Tibial nerve (tissue), 4 donors: ENCODE measurements at places on chromosomes 12 and 14. TPM values are rescaled to one million over a fixed set of nuclear protein-coding genes. Genes with fewer than 3 reads are reported as not detected.

GRCh38 chr14:79758985-79759384 is 452.3 kb downstream of the DIO2 start:
- H3K4me3 ChIP-seq = no peak overlapping the region
- peaks cover 16% of the 10 kb centered on the region for H3K4me1 ChIP-seq
- no peak for DNase-seq
- H3K27me3 ChIP-seq = no peaks in the 10 kb centered on the region
- H3K36me3 ChIP-seq = no peaks in the 10 kb centered on the region

The C12orf50 gene
- total RNA-seq = not detected

- H3K27me3 ChIP-seq = no peaks in the 10 kb centered on the region
- H3K4me3 ChIP-seq = no peak overlapping the region
- no peak for DNase-seq
- H3K36me3 ChIP-seq = no peaks in the 10 kb centered on the region
- no peak overlapping the region for H3K27ac ChIP-seq
Measured at GRCh38 chr14:95831041-95831440, 45.6 kb upstream of the TUNAR start.

The OVCH1 gene
- 0.20 TPM for total RNA-seq

GRCh38 chr14:106094654-106095189 is 568.3 kb downstream of the TMEM121 start:
- no peaks in the 10 kb centered on the region for H3K27me3 ChIP-seq
- H3K27ac ChIP-seq = no peak overlapping the region
- H3K4me1 ChIP-seq = no peaks in the 10 kb centered on the region
- H3K36me3 ChIP-seq = no peaks in the 10 kb centered on the region
- H3K4me3 ChIP-seq = no peak overlapping the region

GRCh38 chr14:93520053-93520607 is 89.4 kb downstream of the UNC79 start:
- no peak for DNase-seq
- H3K36me3 ChIP-seq = no peaks in the 10 kb centered on the region
- no peaks in the 10 kb centered on the region for H3K4me1 ChIP-seq
- H3K4me3 ChIP-seq = no peak overlapping the region

- H3K27me3 ChIP-seq = no peaks in the 10 kb centered on the region
- no peaks in the 10 kb centered on the region for H3K4me1 ChIP-seq
- no peak overlapping the region for H3K27ac ChIP-seq
- H3K4me3 ChIP-seq = no peak overlapping the region
- no peaks in the 10 kb centered on the region for H3K36me3 ChIP-seq
- no peak for DNase-seq
Measured at GRCh38 chr12:52924764-52925716, 20.2 kb upstream of the KRT8 start.

GRCh38 chr12:92722897-92723296 is 20.1 kb downstream of the PLEKHG7 start:
- H3K4me1 ChIP-seq = no peaks in the 10 kb centered on the region
- H3K27ac ChIP-seq = no peak overlapping the region
- no peak overlapping the region for H3K4me3 ChIP-seq
- DNase-seq = no peak
- no peaks in the 10 kb centered on the region for H3K36me3 ChIP-seq
- H3K27me3 ChIP-seq = no peaks in the 10 kb centered on the region

The CD163L1 gene
- 16.7 TPM for total RNA-seq

The SLC2A13 gene
- 35.1 TPM for total RNA-seq

The TULP3 gene
- 34.3 TPM for total RNA-seq

DNA sequence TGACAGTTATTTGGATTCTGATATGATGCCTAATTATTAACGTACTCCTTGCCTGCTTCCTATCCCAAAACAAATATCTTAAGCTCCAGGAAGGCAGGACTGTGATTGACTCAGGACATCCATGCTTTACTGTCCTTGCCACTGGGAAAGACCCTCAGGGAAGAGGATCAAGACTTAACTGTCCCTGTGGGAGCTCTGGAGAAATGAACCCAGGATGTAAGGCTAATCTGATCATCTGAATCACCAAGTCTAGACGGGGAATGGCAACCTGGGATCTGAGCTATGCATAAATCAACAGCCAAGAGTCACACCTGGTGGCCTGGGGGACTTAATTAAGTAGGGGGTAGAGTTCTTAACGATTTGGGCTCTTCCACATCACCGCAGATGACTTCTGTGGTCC is 153.2 kb upstream of the BCL2L14 start:
- DNase-seq = no peak
- H3K27ac ChIP-seq = no peak overlapping the region
- H3K27me3 ChIP-seq = no peaks in the 10 kb centered on the region
- H3K4me3 ChIP-seq = no peak overlapping the region
- H3K4me1 ChIP-seq = no peaks in the 10 kb centered on the region
- no peaks in the 10 kb centered on the region for H3K36me3 ChIP-seq

GRCh38 chr12:31236998-31237637 is 88.8 kb downstream of the SINHCAF start:
- no peak overlapping the region for H3K4me3 ChIP-seq
- H3K27ac ChIP-seq = no peak overlapping the region
- no peaks in the 10 kb centered on the region for H3K27me3 ChIP-seq
- DNase-seq = no peak

The CLEC9A gene
- total RNA-seq = not detected

The PLA2G1B gene
- total RNA-seq = not detected
